ENCODE measurements at places on chromosomes 7 and 10. TPM values are rescaled to one million over a fixed set of nuclear protein-coding genes. Genes with fewer than 3 reads are reported as not detected.

FXYD4 gene
- total RNA-seq = not detected

TBRG4 gene
- 111 TPM for total RNA-seq

ADAMTS14 gene
- 0.09 TPM for total RNA-seq

AP4M1 gene
- total RNA-seq = 14.2 TPM

ST7 gene
- 21.6 TPM for total RNA-seq

PIK3AP1 gene
- 0.56 TPM for total RNA-seq

DGKI gene
- total RNA-seq = 0.19 TPM

GPC2 gene
- total RNA-seq = 0.34 TPM

ERVW-1 gene
- total RNA-seq = not detected

NUTM2B gene
- 0.19 TPM for total RNA-seq

NEUROD6 gene
- not detected for total RNA-seq

LRMDA gene
- total RNA-seq = 4.7 TPM

ANK3 gene
- total RNA-seq = 1.0 TPM

JAKMIP3 gene
- 1.1 TPM for total RNA-seq

NCOA4 gene
- total RNA-seq = 84.6 TPM

POLR2J2 gene
- 0.46 TPM for total RNA-seq

FZD8 gene
- 4.7 TPM for total RNA-seq

RAB11FIP2 gene
- 12.2 TPM for total RNA-seq

EN2 gene
- total RNA-seq = 0.83 TPM

RSPH10B2 gene
- total RNA-seq = 0.07 TPM

GRID1 gene
- 0.29 TPM for total RNA-seq

PHKG1 gene
- 0.31 TPM for total RNA-seq

ZP3 gene
- 19.7 TPM for total RNA-seq

SEMA3C gene
- 78.3 TPM for total RNA-seq

PRR15 gene
- total RNA-seq = 4.6 TPM

TMEM273 gene
- not detected for total RNA-seq

CAV2 gene
- 209 TPM for total RNA-seq

ADCY1 gene
- 2.5 TPM for total RNA-seq

OR2A1 gene
- total RNA-seq = not detected

VWA2 gene
- total RNA-seq = 0.03 TPM

AQP1 gene
- 0.45 TPM for total RNA-seq

PAX4 gene
- not detected for total RNA-seq

RAB19 gene
- not detected for total RNA-seq

SPDYE9 gene
- not detected for total RNA-seq

HABP2 gene
- 0.09 TPM for total RNA-seq

FANK1 gene
- 1.8 TPM for total RNA-seq

OSBPL3 gene
- 11.7 TPM for total RNA-seq

MEOX2 gene
- not detected for total RNA-seq

CUZD1 gene
- 1.3 TPM for total RNA-seq

CYP2E1 gene
- 0.26 TPM for total RNA-seq

SFR1 gene
- 16.2 TPM for total RNA-seq

MKI67 gene
- 58.9 TPM for total RNA-seq
